ENCODE measurements at places on chromosomes 5 and 9. TPM values are rescaled to one million over a fixed set of nuclear protein-coding genes. Genes with fewer than 3 reads are reported as not detected.

DNA sequence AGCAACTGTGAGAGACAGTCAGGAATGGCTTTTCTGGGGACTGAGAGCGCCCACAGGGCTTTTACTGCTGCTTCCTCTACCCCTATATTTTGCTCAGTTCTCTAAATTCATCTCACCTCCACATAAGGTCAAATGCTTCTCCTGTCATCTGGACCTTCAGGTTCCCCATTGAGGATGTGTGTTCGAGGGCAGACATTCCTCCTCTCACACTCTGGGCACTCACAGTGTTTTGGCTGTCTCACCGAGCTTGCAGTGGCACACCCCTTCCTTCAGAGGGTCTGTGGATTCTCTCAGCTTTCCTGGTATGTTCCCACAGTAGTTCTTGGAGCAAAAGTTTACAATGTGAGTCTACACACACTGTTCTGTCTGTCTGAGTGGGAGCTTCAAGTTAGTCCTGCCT is 127.8 kb upstream of the GLRA1 start:
- H3K36me3 ChIP-seq: no peaks in the 10 kb centered on the region
- H3K27ac ChIP-seq: no peak overlapping the region
- DNase-seq: no peak
- H3K4me3 ChIP-seq: no peak overlapping the region
- H3K27me3 ChIP-seq: no peaks in the 10 kb centered on the region
- no peaks in the 10 kb centered on the region for H3K4me1 ChIP-seq

- no peak overlapping the region for H3K27ac ChIP-seq
- no peaks in the 10 kb centered on the region for H3K27me3 ChIP-seq
- DNase-seq: no peak
- H3K36me3 ChIP-seq: no peaks in the 10 kb centered on the region
Measured at GRCh38 chr5:31754741-31755675, 116.1 kb downstream of the PDZD2 start.

- H3K27me3 ChIP-seq: peaks cover 5% of the 10 kb centered on the region
- H3K36me3 ChIP-seq: no peaks in the 10 kb centered on the region
- H3K27ac ChIP-seq: no peak overlapping the region
- H3K4me3 ChIP-seq: no peak overlapping the region
- peaks cover 2% of the 10 kb centered on the region for H3K4me1 ChIP-seq
- no peak for DNase-seq
Measured at GRCh38 chr5:146564007-146564762, 48.2 kb upstream of the GPR151 start.

DNA sequence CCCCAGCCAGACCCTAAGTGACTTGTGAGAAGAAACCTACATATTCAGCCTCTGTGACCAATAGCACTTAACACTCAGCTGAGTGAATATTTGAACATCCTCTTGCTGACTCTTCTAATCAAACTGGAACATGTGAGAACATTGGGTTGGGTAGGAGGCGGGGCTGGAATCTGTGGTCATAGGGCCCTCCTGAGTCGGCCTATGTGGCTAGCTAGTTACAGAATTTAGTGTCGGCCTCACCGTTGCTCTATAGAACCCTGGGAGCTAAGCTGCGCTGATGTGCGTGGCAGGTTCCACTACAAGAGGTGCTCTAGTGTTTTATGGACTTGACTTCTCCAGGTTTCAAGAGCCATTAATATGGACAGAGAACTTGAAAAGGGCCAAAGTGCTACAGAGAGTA is 138.8 kb downstream of the DROSHA start:
- H3K27ac ChIP-seq: no peak overlapping the region
- H3K36me3 ChIP-seq: no peaks in the 10 kb centered on the region
- H3K4me1 ChIP-seq: no peaks in the 10 kb centered on the region
- DNase-seq: no peak
- H3K4me3 ChIP-seq: no peak overlapping the region

- peak within 1 kb of the TSS; percentile 84 for H3K4me3 ChIP-seq
- H3K4me1 ChIP-seq: peaks cover 21% of the 10 kb centered on the region
- DNase-seq: peak; percentile 61
- H3K36me3 ChIP-seq: peaks cover 3% of the 10 kb centered on the region
- peaks cover 73% of the 10 kb centered on the region for H3K27me3 ChIP-seq
Measured at GRCh38 chr5:32710550-32711361, at the start of gene NPR3. Gene NPR3 (plus strand): TSS chr5:32711321. CDS start chr5:32711777, 456 bp downstream.

Gene ARHGEF37
- total RNA-seq: 1.5 TPM

Gene GABRA1
- total RNA-seq: not detected

Gene DTWD2
- total RNA-seq: 2.2 TPM

Gene ZBED3
- total RNA-seq: 0.62 TPM

All from activated CD4-positive, alpha-beta T cell treated with anti-CD3 and anti-CD28 coated beads, Interleukin-2, amount 10 ng/mL, durations not matched to agents 24 days and 14 days (primary cell).